ENCODE measurements at places on chromosomes 7 and 10. TPM values are rescaled to one million over a fixed set of nuclear protein-coding genes. Genes with fewer than 3 reads are reported as not detected.

Gene CLCN1
- not detected for total RNA-seq

DNA sequence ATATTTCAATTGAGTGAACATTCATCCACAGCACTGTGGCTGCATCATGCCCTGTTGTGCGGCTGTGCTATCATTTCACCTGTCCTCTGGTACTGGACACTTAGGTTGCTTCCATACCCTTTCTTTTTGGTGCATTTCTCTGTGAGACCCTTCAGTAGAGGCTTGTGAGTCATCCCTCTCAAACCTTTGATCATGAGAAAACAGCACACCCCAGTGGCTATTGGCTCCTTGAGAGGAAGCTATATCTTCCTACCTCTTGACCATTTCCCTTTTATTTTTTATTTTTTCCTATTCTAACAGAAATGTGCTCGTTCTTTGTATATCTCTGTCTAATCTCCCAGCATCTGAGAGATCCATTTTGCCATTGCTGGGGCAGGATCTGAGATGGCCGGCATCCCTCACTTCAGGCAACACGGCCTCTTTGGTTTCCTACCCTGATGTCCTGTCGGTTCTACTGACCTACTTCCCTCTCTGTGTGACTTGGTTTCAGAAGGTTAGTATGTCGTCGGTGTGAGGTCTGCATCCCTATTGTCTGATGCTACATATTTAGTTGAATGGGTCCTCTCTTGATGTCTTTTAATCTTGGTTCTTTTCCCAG is 23.8 kb upstream of the PIK3AP1 start:
- DNase-seq, result no peak

DNA sequence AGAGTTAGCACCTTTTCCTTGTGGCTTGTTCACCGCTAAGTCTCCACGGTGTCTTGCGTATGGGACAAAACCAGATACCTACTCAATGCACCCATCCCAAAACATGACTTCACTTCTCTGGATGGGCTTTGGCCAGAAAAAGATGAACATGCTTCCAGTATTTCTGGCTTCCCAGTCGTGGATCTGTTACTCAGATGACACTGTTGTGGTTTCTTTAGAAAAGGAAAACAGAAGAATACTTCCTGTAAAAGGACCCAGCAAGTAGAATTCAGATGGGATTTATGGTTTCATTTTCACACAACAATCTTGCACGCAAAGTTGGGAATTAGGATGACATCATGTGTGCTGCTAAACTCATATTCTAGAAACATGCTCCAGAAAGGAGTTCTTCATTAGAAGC is 216.7 kb downstream of the ADAM12 start:
- no peak for DNase-seq

DNA sequence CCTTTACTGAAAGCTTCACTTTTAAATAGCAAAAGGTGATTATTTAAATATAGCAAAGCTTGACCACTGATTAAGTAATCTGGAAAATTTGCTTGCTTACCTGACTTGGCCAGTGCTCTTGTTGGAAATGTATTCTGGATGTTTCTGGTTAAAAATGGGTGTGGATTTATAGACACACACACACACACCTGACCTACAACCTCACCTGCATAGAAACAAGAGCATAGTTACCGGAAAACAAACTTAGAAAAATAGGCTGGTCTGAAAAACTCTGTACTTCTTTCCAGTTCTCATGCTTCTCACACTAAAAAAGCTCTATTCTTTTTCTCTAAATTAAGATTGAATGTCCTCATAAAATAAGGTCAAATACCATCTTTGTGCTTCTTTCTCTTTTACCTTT is at the start of gene AGR3:
Gene AGR3, minus strand, starts transcription at position 140 of the 400 bp plus-strand sequence. CDS start 3,365 bp downstream, outside the sequence.
- no peak for DNase-seq

Gene SPDYE18
- total RNA-seq, result 0.66 TPM

GRCh38 chr7:97971120-97971989 is 18.6 kb downstream of the OCM2 start:
- peak; percentile 44 for DNase-seq

Gene PTN
- total RNA-seq, result not detected

GRCh38 chr7:129958643-129959470 is 6.1 kb upstream of the UBE2H start:
- peak; percentile 98 for DNase-seq

DNA sequence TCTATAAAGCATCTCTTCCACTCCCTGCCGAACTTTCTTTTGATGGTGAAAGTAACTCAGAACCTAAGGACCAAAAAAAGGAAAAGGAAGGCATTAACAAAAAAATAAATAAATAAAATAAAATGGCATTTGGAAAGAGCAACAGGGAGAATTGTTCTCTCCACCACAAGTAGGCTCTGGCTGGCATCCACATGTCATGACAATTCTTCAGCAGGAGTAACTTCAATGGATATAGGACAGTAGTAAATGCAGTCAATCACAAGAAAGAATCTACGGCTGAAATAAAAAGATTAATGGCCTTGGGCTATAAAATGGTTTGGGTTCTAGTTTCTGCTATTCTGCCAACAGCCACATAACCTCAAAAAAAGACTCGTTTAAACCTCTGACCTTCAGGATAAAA is 23.9 kb downstream of the NCAPG2 start:
- no peak for DNase-seq

Measured in endothelial cell of umbilical vein (primary cell).